ENCODE measurements at places on chromosomes 7 and 10.

DNA sequence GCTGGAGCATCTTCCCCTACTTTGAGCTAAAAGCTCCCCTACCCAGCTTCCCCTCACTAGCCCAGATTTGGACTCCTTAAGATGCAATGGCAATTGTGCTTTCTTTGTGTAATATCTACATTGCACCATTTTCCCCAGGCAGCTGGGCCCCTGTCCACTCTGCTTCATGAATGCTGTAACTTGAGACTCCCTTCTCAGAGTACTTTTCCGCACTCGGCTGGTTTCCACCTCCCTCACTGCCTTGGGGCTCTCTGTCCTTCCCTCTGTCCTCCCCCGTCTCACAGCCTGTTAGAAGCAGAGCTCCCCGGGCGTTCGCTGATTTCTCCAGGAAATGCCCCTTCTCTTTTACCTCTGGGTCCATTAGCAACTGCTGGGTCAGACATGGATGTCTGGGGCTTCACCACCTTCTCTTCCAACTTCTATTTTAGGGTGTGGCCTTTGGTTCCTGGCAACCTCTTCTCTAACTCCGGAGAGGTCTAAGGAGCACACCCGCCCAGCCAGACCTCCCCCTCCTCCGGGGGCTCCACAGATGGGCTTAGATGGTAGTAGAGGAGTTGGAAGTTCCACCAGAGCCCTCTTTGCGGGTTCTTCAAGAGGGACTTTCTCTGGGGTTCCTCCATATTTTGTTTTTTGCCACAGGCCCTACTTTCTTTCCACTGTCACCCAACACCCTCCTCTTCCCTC is 2.9 kb upstream of the TMEM72 start:
- no peak for DNase-seq

DNA sequence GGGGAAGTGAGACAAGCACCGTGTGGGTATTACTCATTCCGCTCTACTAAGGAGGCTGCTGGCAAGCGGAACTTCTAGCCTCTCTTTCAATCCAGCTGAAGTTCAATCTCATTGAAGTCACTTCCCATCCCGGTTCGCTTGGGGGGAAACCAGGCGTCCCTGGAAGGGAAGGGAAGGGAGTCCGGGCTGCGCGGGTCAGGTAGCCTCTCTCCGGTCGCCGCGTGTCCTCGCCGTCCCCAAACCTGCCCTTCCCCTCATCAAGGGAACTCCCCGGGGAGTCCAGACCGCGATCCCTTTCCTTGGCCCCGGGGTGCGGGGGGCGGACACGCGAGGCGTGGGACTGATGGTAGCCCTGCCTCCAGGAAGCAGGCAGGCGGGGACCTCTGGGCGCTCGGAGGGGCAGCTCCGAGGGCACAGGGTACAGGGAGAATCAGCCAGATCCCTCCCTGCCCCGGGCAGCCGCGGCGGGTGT is 598 bp upstream of the ZEB1 start:
- peak; percentile 32 for DNase-seq

- DNase-seq, result no peak
Observed at GRCh38 chr7:66627881-66628360, 760 bp upstream of the KCTD7 start.

DNA sequence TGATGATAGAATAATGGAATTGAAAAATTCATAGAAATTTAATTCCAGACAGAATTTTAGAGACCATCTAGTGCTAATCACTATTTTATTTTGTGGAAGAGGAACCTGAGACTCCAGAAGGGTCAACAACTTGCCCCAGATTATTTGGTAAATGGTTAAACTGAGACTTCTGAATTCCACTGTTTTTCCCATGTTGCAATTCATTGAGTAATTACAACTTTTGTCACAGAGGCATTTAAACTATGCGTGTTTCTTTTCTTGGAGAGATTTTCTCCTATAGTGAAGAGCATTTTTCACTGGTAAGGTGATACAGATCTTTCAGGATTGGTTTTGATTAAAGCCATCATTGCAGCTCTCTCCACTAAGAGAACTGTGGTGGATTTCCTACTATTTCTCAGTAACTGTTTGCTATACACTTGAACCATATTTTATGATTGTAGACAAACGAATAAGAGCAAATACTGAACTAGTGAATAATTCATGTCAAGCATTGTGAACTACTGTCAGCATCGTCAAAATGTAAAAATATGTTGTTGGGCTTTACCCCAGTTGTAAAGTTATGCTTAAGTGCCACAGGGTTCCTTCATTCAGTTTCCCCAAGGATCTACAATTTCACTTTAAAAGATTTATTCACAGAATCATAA is 26.5 kb downstream of the LRGUK start:
- no peak for DNase-seq

DNA sequence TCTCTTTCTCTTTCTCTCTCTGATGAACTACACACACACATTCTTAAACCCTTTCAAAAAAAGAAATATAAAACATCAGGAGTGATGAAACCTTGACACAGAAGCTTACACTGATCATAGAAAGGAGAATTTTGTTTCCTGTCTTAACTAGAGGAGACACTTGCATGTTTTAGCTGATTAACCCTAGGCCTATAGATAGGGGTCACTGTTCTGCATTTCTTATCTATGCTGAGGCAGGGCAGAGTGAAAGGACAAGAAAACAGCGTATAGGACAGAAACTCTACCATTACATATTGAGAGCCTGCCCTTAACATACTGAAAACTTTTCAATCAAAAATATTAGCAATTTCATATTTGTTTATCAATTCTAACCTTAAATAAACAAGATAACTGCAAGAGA is 680.6 kb upstream of the MBL2 start:
- DNase-seq, result no peak

GRCh38 chr7:431658-432111 is 88.0 kb downstream of the PDGFA start:
- peak; percentile 17 for DNase-seq

- DNase-seq, result no peak
Observed at GRCh38 chr7:2005786-2006185, 227.0 kb downstream of the MAD1L1 start.

- DNase-seq, result no peak
Observed at GRCh38 chr10:99527526-99528493, 4.9 kb upstream of the NKX2-3 start.

DNA sequence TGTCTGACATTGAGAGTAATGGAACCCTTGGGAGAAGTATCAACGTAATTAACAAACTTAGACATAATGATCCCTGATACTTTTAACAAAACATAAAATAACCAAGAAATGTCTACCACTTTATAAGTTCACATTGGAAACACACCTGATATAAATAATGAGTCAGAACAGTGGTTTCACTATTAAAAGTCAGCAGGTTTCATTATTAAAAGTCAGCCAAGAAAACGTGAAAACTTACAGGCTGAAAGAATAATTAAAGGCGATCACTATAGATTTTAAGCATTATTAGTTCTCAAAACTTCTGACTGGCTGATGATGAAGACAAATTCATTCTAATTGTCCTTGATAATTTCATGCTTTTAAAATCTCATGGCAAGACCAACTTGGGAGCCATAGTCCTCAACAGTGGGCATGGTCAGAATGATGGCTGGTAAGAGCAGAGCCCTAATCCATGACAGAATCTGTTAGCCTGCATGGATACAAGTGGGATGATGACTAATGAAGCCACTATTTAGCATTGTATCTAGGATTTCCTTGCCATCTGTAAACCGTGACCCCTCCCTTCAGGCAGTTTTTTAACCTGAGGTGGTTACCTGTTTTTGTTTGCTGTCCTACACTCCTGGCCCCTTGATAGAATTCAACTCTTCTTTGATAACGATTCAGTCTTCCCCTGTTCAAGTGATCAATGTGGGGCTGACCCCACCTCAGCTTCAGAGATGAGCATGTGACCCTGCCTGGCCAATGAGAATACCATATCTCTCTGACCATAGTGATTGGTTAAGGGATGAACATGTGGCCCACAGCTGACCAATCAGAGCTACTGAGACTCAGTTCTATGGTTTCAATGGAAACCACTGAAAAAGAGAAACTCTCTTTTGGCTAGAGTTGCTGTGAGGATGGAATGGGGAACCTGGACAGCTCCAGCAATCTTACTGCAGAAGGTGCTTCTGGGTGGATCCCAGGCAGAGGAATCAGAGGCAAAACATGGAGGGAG is 151.0 kb downstream of the PLPP4 start:
- no peak for DNase-seq
